Activated T-cell treated with anti-CD3 and anti-CD28 coated beads, Interleukin-2, amount 50 U/mL, for 4 hours (primary cell): ENCODE measurements at places on chromosomes 2 and 18. TPM values are rescaled to one million over a fixed set of nuclear protein-coding genes. Genes with fewer than 3 reads are reported as not detected.

- DNase-seq, result no peak
These were observed 38.1 kb downstream of the TMEM87B start for GRCh38 chr2:112093216-112093615.

- DNase-seq, result no peak
These were observed 167.9 kb upstream of the SLC39A10 start for GRCh38 chr2:195489101-195489500.

Gene MREG
- total RNA-seq, result 23.2 TPM

DNA sequence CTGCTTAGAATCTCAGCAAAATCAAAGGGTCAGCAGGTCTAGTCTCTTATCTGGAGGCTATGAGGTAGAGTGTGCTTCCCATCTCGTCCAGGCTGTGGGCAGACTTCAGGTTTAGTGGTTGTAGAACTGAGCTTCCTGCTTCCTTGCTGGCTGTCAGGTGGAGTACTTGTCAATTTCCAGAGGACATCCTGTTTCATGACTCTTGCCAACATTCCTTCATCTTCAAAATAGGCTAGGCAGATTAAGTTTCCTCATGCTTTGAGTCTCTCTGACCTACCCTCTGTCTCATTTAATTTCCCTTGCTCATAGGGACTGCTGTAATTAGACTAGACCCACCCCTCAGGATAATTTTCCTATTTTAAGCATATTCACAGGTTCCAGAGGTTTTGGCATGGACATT, 562.6 kb downstream of the SPAG16 start:
- no peak for DNase-seq

Gene REEP1
- 0.13 TPM for total RNA-seq

GRCh38 chr2:225317186-225317585, 82.3 kb upstream of the NYAP2 start:
- DNase-seq, result no peak

DNA sequence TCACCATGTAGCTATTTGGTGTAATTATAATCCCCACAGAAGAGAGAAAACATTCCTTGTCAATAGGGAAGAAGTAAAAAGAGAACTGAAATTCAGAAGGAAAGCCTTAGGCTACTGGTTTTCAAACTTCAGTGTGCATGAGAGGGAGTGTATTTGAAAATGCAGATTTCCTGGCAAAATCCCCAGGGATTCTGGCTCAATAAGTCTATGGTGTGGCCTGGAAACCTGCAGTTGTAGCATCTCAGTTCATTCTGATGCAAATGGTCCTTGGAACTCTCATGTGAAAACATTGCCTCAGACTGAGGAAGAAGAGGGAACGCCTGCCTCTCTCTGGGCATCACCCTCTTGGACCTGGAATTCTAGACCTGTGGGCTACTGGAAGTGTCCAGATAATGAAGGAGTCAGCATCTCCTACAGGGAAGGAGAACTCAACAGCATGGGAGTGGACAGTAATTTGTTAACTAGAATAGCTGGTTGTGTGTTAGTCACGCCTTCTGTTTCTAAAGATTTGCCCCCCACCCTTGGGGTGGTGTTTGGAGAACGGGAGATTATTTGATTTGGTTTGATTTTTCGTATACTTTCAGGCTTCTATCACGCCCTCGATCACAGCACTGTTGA, 21.3 kb downstream of the COL4A3 start:
- no peak for DNase-seq

DNA sequence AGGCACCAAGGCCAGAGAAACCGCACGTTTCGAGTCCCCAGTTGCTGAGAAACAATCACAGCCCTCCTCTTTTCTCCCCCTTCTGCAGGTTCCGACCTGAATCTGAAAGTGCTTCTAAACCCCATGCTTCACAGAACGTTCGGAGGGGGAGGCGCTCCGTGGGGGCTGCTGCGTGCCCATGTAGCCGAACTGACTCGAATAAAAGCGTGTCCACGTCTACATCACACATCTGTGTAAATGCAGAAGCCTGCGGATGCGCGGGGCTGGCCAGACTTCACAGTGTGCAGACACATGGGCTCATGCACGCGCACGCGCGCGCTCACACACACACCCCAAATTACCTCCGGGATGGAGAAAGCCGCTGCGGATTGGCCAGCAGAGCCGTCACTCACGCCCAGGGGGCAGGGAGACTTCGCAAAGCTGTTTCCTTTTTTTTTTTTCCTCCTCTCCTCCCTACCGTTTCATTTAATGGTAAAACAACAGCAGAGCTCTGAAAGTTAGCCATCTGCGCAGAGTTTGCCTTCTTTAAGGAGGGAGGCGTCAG, 2.3 kb downstream of the ZNF516 start:
- peak; percentile 99 for DNase-seq

GRCh38 chr2:27249891-27250651, 12.8 kb downstream of the SLC30A3 start:
- peak; percentile 27 for DNase-seq

- no peak for DNase-seq
These were observed 125.1 kb upstream of the CDH19 start for GRCh38 chr18:66728951-66729350.

Gene EGR4
- 0.87 TPM for total RNA-seq

DNA sequence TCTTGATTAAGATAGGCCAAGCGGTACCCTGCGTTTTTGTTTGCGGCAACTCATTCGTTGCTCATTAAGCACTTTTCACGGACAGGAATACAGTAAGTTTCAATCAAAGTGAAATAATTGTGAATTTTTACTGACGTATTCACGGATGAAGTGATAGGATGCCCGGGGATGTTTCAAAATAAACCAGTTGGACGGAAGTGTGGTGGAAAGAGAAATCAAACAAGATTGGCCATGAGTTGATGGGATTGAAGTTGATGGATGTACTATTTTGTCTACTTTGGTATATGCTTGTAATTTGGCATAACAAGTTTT, 481 bp downstream of the TMEM177 start:
- no peak for DNase-seq

Gene MC5R
- total RNA-seq, result not detected

DNA sequence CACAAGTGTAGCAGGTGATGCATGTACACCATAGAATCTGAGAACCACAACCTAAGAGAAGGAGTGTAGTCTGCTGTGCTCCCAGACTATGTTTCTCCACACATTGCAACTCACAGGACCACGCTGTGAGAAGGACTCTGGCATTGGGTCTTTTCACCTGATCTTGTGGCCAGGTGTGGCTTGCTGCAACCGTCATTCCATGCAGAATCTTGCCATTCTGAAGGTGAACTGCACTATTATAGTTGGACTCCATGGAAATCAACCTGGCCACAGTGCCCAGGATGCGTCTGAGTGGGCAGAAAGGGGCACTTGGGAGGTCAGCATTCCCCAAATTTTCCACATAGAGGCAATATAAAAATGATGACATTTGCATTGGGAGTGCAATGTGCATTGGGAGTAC, 122.2 kb downstream of the CAPN13 start:
- DNase-seq, result no peak

DNA sequence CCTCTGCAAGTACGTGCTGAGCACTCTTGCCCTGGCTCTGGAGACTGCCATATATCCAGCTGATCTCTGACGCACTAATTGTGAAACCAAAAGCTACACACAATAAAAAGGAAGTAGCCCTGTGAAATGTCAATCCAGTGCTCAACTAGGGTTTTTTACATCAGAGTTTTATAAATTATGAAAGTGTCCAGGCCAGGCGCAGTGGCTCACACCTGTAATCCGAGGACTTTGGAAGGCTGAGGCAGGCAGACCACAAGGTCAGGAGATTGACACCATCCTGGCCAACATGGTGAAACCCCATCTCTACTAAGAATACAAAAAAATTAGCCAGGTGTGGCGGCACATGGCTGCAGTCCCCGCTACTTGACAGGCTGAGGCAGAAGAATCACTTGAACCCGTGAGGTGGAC, 24.5 kb upstream of the PEX13 start:
- DNase-seq, result no peak

DNA sequence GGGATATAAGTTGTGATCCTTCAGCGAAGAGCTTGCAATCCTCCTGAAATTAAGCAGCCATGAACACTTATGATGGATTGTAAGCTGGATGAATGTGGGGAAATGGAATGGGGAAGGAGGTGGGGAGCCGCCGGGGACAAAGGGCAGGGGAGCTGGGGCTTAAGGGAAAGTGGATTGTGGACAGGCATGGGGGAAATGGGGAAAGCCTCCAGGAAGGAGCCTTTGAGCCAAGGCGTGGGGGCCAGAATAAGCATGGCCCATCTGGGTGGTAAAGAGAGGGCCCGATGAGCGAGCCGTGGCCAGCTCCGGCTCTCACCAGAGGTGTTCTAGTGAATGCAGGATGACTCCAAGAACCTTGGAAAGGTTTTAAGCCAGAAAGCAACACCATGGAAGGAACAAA, 124.0 kb downstream of the SMAD7 start:
- no peak for DNase-seq

- DNase-seq, result no peak
These were observed 218.9 kb upstream of the TANK start for GRCh38 chr2:160941290-160941846.

DNA sequence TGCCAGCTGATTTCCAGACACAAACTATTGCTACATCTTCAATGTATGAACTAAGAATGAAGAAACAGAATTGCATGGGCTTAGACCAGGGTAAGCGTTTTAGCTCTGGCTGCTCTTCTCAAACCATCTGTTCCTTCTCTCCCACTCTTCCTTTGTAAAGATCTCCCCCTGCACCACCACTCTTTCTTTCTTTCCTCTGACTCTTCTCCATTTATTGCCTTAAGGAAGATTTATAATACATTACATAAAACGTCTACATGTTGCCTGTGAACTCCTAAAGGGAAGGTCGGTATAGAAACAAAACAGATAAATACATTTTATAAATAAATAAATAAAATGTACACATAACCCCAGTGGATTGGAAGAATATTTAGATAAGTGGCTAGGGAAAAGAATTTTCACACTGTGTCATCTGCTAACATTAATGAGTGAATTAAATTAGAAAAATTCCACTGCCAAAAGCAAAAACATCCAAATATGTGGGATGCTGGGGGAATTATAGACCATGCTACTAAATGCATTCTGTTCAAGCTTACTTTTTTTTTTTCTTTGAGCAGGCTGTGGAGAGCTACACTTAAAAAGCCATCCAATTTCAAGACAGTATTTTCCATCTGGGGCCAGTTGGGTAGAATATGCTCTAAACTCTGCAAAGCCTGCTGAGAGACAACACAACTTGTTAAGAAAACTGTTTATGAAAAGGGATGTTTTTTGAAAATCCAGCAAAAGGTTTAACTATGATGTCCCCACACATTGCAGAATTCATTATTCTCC, 41.5 kb downstream of the NCKAP5 start:
- DNase-seq, result no peak
